GM04504 (cell line): ENCODE measurements at places on chromosomes 2 and 18.
A peak's percentile ranks its signal among the peaks of the same experiment; 100 is the strongest.

- DNase-seq = no peak
Observed at GRCh38 chr2:130872741-130873125, 36.0 kb downstream of the ARHGEF4 start.

GRCh38 chr2:215692387-215693079, 256.7 kb upstream of the FN1 start:
- DNase-seq = no peak

GRCh38 chr2:177073611-177074010, 139.0 kb upstream of the HNRNPA3 start:
- no peak for DNase-seq

- peak; percentile 98 for DNase-seq
Observed at GRCh38 chr2:105396254-105397024, 2.4 kb downstream of the FHL2 start.

- no peak for DNase-seq
Observed at GRCh38 chr2:30306522-30306921, 75.2 kb downstream of the LBH start.

DNA sequence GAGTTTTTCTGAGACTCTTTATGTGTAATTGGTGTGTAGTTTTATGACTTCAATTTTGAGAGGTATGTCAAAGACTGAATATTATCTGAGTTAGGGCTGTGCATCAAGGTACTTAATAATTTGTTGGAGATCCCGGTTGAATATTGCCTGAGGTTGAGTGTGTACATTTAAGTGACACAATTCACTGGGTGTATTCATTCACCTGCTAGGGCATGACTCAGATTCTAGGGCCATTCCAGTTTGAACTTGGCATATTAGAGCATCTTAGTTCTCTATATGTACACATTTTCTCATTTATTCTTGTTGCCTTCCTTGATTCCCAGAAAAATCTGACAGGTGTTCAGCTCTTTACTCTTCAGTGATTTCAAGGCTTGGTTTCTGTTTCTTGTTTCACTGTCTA, 12.5 kb downstream of the MAP4K4 start:
- no peak for DNase-seq

DNA sequence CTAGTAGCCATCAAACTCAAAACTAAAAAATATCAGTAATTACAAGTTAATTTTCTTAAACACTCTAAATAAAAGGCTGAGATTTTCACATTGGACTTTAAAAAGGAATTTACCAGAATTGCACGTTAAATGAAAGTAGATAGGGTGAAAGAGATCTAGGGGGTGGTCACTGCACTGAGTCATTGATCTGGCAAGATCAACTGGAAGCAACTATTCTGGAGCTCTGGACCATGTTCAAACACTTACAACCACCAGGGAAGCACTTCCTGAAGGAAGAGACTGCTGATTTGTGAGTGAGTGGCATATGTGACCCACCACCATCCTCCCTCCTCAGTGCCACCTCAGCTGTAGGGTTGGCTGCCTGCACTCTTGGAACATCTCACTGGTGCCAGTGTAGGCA, 111.8 kb downstream of the UGGT1 start:
- DNase-seq = no peak

DNA sequence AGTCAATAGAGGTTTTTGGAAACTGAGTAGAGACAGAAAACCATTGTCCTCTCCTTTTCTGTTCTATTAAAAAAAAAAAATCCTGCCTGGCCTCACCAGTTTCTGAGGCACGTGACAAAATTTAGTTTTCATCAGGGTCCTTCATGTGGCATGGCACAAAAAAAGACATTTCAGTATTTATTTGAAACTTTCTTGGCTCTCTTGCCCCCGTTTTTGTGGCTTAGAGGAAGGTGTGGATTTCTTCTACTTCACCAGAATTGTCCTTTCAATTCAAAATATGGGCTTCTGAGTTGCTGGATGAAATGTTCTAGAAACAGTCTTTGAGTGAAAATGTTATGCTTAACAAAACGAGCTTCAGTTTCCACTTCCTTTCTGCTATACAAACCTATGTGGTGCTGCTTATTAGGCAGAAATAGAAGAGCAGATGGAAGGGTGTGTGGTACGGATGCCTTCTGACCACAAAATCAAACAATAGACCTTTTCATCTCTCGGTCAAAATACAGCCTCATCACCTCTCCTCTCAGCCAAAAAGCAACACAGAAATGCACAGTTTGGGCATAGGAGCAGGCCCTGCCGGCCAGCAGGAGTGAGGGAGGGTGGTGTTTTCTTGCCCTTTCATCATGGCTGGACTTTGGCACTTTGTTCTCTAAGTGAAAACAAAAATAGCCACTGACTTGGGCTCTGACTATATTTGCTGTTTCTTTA, 89.2 kb downstream of the SH3RF3 start:
- no peak for DNase-seq

GRCh38 chr2:65896446-65896845, 464.0 kb upstream of the SPRED2 start:
- DNase-seq = no peak

- no peak for DNase-seq
Observed at GRCh38 chr2:181052523-181052891, 72.1 kb downstream of the UBE2E3 start.

- no peak for DNase-seq
Observed at GRCh38 chr2:54042897-54043620, 72.3 kb upstream of the PSME4 start.

DNA sequence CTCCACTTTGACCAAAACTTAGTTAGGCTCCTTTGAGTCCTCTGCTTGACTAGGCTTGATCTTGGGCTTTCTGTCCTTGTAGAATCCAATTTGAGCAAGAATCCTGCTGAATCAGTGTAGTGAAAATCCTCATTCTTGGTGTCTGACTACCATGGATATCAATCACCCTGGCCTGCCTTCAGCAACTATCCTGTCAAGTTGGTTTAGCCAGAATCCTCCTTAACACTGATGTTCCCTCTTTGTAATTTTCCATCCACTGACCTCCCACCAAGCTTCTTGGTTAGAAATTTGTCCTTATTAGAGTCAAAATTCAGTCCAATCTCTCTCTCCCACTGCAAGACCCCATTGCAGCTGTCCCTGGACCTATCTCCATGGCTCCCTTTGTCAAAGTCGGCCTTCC, 494 bp upstream of the RBM45 start:
- DNase-seq = no peak
